SK-N-DZ (cell line): ENCODE measurements at places on chromosomes 13 and 19.

DNA sequence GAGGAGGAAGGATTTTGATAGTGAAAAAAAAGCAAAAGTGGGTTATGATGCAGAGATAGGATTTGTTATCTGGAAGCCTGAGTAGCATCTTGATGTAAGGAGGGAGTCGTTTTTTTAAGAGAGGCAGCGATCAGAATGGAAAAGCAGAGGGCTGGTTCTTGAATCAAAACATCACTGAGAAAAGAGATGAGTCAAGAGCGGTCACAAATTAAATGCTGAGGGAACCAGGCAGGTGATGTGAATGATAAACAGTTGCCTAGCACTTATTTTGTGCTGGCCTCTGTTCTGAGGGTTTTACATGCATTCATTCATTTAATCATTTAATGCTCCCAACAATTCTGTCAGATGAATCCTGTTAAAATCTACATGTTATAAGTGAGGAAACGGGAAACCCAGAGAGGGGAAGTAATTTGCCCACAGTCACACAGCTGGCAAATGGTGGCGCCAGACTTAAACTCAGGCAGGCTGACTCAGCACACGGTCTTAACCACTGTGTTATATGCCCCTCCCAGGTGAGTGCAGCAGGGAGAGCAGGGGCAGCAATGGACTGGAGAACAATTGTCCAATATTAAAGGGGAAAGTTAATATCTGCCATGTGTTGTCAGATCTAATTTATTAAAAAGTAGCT, 21.4 kb downstream of the SIGLECL1 start:
- no peak for DNase-seq

- DNase-seq = no peak
Observed at GRCh38 chr13:66996503-66996902, 233.6 kb downstream of the PCDH9 start.

GRCh38 chr13:32737111-32737571, 150.9 kb downstream of the PDS5B start:
- no peak for DNase-seq

- no peak for DNase-seq
Observed at GRCh38 chr13:59363947-59364346, 799.8 kb downstream of the DIAPH3 start.

DNA sequence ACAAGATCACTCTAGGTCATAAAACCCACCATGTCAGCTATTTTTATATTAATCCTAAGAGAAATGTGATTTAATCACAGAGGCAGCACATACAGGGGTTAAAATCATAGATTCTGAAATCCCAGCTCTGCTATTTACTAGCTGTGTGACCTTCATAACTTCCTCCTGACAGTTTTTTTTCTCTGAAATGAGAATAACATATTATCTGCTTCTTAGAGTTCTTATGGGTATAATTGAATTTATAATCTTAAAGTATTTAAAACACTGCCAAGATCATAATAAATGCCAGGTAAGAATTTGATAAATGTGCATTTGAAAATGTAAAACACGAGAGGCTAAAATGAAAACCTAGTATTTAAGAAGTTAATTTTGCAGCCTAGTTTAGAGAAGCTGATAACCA, 722.9 kb downstream of the SLITRK6 start:
- no peak for DNase-seq

DNA sequence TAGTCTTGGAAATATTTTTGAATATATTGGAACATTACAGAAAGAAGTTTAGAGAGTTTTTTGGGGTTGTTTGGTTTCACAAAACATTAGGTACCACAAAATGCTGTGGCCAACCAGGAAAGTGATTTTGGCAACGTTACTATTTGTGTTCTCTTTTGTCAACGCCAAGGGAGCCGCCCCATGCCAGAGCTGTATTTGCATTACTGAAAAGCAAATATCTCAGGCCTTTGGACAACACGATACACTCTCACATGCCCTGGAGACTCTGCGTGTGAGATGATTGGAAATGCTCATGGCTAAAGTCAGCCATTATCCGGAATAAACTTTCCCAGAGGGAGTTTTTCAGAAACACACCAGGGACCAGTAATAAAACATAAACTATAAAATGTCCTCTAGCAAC, 324.6 kb downstream of the SHISA2 start:
- DNase-seq = no peak

- DNase-seq = peak; percentile 8
Observed at GRCh38 chr13:63636316-63636993, 2220.8 kb upstream of the PCDH20 start.

GRCh38 chr13:44153496-44153895, 220.1 kb upstream of the SERP2 start:
- DNase-seq = no peak

DNA sequence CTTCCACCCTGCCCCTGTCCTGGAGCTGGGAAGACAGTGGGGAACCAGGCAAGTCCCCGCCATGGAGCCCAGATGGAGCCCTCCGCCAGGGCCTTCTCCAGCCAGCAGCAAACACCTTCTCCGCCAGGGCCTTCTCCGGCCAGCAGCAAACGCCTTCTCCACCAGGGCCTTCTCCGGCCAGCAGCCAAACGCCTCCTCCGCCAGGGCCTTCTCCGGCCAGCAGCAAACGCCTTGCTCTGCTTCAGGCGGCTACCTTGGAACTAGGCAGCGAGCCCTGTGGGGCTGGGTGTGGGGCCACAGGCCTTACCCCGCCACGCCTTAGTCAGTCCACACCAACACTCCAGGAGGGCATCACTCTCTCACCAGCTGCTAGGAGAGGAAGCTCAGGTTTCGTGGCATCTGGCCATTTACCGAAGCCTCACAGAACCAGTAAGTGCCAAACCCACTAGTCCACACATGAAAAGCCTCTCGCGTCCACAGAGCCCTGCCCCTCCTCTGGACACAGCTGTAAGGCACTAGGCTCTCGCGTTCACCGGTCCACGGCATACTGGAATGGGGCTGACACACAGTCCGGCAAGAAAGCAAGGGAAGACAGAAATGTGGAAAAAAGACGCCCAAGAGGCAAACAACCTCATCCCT, 41.0 kb downstream of the MLLT1 start:
- DNase-seq = no peak

- DNase-seq = no peak
Observed at GRCh38 chr19:34555447-34555846, 73.9 kb downstream of the WTIP start.

GRCh38 chr19:5542665-5543064, 25.1 kb downstream of the TINCR start:
- no peak for DNase-seq

DNA sequence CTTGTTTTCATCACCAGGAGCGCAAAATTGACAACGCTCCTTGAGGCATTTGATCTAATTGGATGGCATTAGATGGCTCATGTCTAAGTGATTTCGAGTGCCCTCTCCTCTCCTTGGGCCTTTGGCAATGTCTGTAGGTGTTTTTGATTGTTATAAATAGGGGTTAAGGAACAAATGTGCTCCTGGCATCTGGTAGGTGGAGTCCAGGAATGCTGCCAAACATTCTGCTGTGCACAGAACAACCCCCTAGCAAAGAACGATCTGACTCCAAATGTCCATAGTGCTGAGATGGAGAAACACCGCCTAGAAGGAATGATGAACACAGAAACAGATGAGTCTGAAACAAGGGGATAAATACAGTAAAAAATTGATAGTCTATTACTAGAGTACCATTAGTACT, 68.0 kb upstream of the C1QTNF9B start:
- no peak for DNase-seq

GRCh38 chr19:41000310-41000737, 9.2 kb downstream of the CYP2B6 start:
- no peak for DNase-seq

DNA sequence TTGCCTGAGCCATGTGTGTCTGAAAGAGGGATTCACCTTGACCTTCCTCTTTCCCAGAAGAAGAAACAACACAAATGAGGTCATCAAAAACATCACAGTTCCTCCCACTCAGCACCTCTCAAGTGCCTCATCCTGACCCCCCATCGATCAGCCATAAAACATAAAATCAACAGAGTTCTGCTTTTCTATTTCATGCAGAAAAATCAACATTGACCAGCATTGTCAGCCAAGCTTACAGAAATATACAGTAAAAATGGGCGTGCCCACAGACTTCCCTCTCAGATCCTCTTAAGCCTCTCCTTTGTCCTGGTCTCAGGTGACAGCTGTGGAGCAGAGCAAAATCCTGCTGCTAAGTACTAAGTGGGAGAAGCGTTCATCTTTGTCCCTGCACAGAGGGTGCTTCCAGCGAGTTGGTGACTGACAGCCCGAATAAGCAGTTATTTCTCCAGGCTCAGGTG, 213.3 kb downstream of the OLFM4 start:
- DNase-seq = no peak

DNA sequence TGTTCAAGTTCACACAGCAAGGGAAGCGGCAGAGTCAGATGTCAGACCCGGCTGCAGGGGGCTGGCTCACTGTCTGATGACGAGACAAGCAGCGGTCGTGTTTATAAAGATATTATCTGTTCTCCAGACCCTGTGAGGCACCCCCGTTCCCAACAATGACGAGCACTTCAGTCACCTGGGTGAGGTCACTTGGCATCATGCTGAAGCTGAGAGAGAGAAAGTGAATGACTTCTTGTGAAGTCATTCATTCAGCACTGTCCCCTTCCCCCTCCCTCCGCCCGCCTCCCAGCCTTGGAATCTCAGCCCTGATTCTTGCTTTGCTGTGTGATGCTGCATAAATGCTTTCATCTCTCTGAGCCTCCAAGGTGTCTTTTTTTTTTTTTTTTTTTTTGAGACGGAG, 4.9 kb upstream of the LYPD3 start:
- DNase-seq = no peak

GRCh38 chr13:98839856-98840769, 87.6 kb upstream of the SLC15A1 start:
- DNase-seq = peak; percentile 64

DNA sequence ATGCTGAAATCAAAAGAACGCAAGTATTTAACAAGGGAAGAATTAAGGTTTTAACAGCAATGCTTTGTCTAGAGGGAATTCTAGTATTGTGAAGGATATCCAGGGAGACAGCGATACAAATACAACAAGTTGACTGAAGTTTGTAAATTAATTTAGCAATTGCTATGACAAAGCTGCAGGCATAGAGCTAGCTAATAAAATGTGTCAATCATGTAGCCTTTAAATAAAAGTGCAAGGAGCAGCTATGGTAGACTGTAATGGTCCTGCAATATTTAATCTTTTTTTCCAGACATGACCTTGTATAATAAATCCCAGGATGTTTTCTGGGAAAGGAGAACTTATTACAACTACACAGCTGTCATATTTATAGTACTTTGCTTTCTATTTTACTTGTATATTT, 779.3 kb downstream of the SLITRK5 start:
- DNase-seq = no peak

DNA sequence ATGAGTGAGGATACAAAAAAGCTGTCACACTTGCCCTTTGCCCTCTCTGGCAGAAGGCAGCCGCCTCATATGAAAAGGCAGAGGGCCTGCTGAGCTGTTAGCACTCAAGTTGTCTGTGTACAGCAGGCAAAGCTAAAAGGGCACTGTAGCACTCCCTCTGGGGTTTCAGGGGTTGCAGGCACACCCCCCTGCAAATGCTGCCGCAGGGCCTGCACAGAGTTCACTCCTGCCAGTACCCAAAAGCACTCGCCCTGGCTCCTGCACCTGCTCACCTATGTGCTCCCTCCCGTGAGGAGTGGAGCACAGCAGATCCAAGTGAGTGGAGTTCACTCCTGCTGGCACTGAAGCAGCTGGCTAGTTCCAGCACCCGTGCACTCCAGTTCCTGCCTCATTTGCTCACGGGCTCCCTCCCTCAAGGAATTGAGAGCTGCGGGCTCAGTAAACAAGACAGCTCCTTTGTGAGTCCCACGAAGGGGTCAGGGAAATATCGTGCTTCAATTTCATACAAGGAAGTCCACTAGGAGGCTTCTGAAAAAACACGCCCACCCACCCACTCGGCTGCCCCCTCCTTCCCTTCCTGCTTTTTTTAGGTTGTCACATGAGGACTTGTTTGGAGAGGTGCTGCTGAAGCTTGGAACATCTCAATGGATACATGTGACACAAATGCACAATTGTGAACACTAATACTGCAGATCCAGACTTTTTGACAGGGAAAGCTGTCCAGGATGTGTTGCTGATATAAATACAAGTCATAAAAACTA, 9.9 kb upstream of the RCBTB2 start:
- DNase-seq = peak; percentile 69

DNA sequence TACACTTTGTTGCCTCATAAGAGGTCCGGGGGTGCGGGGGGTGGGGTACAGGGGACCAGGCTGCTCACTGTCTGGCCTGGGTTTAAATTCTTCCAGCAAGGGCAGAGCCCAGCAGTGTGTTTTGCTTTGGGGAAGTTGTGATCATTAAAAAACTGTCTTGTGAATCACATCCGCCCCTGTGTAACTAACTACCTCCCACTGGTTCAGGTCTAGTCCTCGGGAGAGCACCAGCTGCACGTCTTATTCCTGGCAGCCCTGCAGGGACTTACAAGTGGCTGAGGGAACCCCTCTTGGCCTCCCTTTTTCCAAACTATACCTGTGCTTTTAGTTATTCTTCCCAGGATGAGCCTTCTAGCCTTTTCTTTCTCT, 127.5 kb downstream of the SIPA1L3 start:
- no peak for DNase-seq

- DNase-seq = peak; percentile 20
Observed at GRCh38 chr13:43686557-43686956, 100.2 kb downstream of the ENOX1 start.
